Left kidney (tissue), 8 donors: ENCODE measurements at places on chromosomes 1 and 21. TPM values are rescaled to one million over a fixed set of nuclear protein-coding genes. Genes with fewer than 3 reads are reported as not detected.

DNA sequence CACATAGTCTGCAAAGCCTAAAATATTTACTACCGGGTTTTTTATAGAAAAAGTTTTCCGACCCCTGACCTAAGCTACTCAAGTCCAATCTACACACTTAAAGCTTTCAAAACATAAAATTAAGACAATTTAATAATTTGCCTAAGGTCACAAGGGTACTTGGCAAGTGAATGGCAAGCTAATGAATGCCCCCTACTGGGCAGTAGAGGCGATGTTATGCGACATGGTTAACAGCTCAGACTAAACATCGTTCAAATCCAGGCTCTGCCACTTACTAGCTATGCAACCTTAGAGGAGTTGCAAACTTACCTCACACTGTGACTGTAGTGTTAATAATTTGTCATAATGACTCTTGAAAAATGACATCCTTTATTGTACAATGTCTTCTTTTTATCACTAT is 317.2 kb upstream of the NFIA start:
- peak; percentile 22 for DNase-seq

DNA sequence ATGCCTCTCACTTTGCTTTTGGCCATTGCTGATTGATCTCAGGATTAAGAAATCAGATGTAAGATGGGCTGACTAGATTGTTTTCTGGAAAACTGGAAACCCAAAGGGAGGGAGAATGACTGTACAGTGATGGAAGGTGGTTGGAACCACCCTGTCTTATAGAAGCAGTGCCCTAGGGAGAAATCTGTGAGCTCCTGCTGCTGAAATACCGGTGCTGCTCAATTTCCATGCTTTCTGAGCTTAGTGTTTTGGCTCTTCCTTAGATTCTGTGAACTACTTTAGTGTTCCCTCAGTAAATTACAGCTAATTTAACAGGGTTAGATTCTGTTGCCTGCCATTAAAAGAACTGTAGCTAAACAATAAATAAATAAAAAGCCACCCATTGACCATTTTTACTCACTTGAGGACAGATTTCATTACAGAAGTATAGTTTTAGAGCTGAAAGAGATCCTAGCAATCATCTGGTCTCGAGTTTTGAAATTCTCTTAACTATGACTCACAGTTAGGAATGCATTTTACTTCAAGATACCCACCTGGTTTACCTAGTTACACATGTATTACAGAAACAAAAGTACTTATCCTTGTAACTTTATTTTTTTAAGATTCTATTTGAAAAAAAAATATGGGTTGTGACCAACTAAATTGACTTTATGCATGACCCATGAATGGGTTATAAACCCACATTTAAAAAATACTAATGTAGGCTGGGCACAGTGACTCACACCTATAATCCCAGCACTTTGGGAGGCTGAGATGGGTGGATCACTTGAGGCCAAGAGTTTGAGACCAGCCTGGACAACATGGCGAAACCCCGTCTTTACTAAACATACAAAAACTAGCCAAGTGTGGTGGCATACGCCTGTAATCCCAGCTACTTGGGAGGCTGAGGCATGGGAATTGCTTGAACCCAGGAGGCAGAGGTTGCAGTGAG is 33.2 kb downstream of the CAMSAP2 start:
- no peak for DNase-seq

DNA sequence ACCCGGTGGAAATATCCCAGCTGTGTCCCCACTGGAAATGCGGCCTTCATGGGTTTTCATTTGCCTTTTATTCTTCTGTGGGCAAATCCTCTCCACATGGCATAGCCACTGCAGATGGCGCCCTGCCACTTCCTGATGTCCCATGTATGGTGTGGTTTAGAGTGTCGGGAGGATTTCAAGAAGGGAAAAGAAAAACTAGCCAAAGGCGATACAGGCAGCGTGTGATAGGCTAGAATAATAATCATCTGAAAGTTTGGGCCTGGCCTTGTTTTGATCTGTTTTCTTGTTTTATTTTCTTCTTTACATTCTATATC is 123.6 kb downstream of the PEX14 start:
- DNase-seq, result no peak

DNA sequence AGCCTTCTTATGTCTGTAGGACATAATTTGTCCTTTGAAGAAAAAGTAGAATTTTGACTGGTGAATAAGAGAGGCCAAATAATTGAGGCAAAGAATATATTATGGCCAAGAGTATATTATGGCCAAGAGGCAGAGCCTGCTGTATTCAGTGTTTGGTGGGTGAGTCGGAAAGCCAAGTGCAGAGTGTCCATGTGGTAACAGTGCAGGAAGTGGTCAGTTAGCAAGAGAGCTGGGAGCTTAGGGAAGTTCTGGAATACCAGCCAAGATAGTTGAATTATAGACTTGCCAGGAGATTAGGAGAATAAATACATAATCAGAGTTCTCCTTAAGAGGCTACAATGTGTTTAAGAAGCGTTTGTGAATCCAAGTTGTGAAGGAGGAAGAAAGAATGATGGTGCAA is 131.5 kb upstream of the LMO4 start:
- no peak for DNase-seq

- no peak for DNase-seq
Observed at GRCh38 chr1:23978805-23979204, 1.3 kb downstream of the SRSF10 start.

DNA sequence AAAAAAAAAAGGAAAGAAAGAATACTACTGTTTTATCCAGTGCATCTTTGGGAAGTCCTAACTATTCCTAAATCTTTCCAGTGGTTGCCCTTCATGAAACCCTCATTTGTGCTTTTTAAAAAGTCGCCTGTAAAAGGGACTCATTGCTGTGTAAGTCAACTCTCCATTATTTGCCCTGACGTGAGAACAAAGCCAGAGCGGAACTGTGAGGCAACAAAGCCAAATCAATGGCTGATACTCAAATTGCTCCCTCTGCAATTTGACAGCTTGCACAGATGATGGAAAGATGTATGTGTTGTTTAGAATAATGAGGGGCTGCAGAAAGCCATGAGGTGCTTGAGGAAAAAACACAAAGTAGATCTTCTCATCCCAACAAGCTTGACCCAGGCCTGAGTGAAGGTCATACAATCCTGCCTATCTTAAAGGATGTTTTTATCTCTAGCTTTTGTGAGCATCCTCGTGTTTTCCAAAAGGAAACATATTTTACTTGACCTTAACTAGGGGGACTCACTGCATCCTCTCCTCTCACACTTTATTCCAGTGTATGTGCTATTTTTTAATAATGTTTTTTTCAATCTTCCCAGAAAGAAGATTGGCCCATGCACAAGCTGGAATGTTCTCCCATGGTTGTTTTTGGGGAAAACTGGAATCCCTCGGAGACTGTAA is 33.4 kb downstream of the SMYD2 start:
- DNase-seq, result no peak

DNA sequence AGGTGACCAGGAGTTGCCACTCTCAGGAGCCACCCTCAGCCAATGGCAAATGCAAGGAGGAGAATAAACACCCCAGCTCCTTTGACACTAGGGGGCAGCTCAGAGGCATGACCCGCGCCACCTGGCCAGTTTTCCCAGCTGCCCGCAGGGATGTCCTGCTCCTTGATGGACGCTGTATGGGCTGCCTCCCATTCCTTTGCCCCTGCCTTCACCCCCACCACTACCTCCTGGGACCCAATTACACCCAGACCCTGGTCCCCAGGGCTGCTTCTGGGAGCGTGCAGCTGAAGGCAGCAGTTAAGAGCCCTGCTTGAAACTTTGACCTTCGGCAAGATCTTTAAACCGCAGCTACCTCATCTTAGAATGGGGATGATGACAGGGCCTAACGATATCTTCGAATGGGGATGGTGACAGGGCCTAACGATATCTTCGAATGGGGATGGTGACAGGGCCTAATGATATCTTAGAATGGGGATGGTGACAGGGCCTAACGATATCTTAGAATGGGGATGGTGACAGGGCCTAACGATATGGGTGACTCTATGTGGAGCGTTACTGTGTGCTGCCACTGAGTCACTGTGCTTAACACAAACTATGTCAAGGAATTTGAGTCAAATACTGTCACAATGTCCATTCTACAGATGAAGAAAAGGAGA is 163.0 kb upstream of the KAZN start:
- no peak for DNase-seq

DNA sequence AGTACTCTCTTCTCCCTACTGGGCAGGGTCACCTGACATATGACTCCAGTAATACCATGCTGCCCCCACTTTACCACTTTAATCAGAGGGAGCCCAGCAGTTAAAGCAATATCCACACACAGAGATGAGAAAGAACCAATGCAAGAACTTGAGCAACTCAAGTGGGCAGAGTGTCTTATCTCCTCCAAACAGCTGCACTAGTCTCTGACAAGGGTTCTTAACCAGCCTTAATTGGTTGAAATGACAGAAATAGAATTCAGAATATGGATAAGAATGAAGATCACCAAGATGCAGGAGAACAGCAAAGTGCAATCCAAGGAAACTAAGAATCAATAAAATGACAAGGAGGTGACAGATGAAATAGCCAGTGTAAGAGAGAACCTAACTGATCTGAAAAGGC is 91.0 kb downstream of the KCNT2 start:
- DNase-seq, result no peak

DNA sequence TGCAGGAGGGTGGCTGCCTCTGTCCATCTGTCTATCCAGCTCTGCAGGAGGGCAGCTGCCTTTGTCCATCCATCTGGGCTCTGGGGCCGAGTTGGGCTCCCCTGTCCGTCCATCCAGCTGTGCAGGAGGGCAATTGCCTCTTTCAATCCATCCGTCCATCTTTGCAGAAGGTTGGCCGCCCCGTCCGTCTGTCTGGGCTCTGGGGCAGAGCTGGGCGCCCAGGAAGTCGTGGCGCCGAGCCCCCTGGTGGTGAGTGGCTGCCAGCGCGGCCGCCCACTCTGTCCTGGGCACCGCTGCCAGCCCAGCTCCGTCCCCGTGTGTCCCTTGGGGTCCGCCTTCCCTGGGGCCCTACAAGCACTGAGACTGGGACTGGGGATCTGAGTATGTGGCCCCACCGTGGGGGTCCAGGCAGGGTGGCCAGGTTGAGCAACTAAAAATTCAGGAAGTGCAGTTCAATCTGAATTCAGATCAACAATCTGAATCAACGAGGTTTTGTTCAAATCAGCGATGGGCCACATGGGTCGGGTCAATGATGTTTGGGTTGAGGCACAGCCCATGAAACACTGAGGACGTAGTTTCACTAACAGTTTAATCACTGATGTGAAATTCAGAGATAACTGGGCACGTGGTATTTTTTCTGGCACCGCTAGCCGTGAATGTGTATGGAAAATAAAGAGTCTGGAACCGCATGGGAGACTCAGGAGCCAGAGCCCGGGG is 99.1 kb upstream of the ACTRT2 start:
- DNase-seq, result no peak

- no peak for DNase-seq
Observed at GRCh38 chr21:25298512-25299491, 308.5 kb downstream of the MRPL39 start.

- DNase-seq, result no peak
Observed at GRCh38 chr1:186798960-186799688, 29.6 kb upstream of the PLA2G4A start.

DNA sequence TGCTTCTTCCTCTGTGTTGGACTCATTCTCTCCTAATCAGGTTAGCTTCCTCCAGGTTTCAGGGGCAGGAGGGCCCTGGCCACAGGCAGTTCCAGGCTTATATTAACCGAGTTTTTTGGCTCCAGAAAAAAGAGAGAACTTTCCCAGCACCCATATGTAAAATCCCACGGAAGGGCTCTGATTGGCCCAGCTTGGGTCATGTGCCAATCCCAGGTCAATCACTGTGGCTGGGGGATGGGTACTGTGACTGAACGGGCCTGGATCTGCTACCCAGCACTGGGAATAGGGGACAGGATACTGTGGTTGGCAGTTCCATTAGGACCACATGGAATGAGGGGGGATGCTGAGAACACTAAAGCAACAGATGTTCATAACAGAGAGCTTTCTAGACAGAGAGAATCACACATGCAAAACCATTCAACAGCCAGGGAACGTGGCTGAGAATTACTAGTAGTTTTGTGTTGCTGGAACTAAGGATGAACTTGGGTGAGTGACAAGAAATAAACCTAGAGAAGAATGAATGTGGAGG is 51.1 kb upstream of the NEK2 start:
- DNase-seq, result no peak

DNA sequence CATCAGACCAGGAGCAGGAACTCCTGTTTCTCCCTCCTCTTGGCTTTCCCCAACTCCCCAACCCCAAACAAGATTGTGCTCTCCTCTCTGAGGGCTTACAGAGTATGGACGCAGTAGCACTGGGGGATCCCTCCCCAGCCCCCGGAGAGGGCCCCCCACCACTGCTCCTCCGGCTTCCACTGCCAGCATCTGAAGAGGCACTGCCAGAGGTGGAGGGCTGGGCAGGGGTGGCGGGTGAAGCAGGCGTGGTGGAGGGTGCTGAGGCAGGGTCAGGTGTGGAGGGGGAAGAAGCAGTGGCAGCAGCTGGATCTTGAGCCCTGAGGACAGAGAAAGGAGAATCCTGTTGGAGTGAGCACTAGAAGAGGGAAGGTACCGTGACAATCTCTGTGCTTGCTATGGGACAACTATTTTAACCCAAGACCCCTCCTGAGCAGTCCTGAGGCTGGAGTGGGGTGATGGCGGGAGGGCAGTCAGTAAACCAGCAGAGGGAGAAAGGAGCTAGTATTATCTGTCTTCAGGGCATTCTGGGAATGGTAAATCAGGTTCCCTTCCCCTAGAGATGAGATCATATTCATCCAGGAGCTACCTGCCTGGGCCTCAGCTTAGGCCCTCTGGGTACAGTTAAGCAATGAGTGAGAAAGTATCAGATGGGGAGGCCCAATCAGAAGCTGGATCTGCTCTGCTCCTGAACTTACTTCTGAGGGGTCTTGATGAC is 2.4 kb downstream of the UBQLN4 start:
- no peak for DNase-seq

- no peak for DNase-seq
Observed at GRCh38 chr1:95098196-95098595, 19.0 kb upstream of the TLCD4 start.

DNA sequence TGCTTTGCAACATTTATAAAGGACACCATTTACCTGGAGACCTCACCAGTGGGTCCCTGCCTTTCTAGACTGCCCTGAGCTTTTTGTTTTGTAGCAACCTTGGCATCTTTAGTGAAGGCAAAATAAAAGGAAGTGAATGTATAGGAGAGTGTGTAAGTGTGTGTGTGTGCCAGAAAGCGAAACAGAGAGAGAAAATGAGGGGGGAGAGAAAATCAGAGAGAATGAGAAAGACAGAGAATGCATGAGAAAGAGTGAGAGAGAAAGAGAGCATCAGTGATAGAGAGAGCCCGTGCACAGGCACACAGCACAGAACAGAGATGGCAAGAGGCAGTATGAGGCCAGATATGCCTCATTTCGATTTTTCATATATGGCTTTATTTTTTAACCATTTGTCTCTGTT is 57.5 kb downstream of the HSD3B1 start:
- no peak for DNase-seq

SLC9C2 gene
- polyA plus RNA-seq, result 0.27 TPM

OR2L2 gene
- polyA plus RNA-seq, result 0.13 TPM

LENEP gene
- 0.93 TPM for polyA plus RNA-seq

ICOSLG gene
- polyA plus RNA-seq, result 7.3 TPM

FAM89A gene
- polyA plus RNA-seq, result 15.7 TPM

SELENBP1 gene
- polyA plus RNA-seq, result 50.4 TPM

IFI6 gene
- 14.9 TPM for polyA plus RNA-seq

SUCO gene
- polyA plus RNA-seq, result 79.7 TPM

NDC1 gene
- 38.9 TPM for polyA plus RNA-seq

BGLAP gene
- 4.8 TPM for polyA plus RNA-seq

DPH2 gene
- polyA plus RNA-seq, result 23.9 TPM

GNAT2 gene
- polyA plus RNA-seq, result not detected

CYP4A22 gene
- 8.2 TPM for polyA plus RNA-seq

IQGAP3 gene
- polyA plus RNA-seq, result 22.8 TPM
